ENCODE measurements at places on chromosomes 6 and 20. TPM values are rescaled to one million over a fixed set of nuclear protein-coding genes. Genes with fewer than 3 reads are reported as not detected.

DNA sequence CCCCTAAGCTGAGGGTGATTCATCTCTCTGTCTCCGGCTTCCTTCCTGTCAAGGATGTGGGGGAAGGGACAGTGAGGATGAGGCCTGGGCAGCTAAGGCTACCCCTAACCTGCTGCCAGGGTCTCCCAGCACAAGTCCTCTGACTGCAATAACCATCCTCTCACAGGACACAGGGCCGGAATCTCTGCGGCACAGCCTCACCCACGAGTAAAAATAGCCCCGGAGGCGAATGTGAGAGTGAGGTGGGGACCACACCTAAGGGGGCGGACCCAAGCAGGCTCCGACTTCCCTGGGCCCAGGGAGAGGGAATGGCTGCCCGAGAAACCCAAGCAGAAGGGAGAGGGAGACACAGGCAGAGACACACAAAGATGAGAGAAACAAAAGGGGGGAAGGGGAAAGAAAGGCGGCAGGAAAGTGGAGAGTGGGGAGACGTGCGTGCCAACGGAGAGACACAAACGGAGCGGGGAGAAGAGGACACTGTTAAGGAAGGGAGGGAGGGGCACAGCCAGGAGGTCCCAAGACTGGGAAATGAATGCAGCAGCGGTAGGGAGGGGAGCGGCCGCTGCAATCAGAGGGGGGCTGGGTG, 1.4 kb downstream of the CLIC1 start:
- DNase-seq, result peak; percentile 69

KIAA1755 gene
- 3.9 TPM for total RNA-seq

GRCh38 chr6:47478233-47479139, 897 bp downstream of the CD2AP start:
- DNase-seq, result peak; percentile 64

PTK6 gene
- 55.1 TPM for total RNA-seq

DNA sequence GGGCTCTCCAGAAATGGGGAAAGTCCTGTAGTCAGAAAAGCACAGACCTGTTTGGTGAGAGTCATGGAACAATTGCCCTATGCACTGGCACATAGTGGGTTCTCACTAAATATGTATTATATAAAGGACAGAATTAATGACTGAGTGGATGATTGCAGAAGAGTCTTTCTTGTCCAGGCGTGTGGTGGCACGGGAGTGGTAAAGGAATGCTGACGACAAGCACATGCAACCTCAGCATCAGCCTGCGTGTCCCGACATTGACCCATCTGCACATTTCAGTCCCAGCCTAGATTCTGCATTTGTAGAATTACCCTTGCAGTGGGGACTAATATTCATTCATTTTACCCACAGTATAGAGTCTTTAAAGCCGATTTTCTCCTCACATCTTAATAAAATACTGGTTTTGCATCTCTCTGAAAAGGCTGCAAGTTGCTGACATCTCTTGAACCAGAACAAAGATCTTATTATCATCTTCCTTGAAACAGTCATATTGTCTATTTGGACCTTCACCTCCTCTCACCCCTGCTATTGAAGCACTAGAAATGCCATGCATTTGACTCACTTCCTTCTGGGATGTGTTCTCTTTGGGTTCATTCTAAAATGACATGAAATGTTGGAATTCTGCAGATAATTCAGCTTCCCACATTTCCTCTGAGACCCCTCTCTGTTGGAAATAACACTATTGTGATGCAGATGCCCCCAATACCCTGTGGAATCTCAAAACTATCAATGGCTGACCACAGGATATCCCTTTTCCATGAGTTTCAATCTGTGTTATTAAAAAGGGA, 883.6 kb upstream of the FLRT3 start:
- DNase-seq, result no peak

- DNase-seq, result no peak
These were observed at the start of gene DST for GRCh38 chr6:56642366-56643261. TSS of gene DST (minus strand) at chr6:56642889.

- DNase-seq, result no peak
These were observed 1.5 kb downstream of the RAMACL start for GRCh38 chr6:166584853-166585429.

GRCh38 chr6:129844118-129844891, 16.8 kb downstream of the TMEM244 start:
- DNase-seq, result no peak

TRDN gene
- 0.44 TPM for total RNA-seq

DNA sequence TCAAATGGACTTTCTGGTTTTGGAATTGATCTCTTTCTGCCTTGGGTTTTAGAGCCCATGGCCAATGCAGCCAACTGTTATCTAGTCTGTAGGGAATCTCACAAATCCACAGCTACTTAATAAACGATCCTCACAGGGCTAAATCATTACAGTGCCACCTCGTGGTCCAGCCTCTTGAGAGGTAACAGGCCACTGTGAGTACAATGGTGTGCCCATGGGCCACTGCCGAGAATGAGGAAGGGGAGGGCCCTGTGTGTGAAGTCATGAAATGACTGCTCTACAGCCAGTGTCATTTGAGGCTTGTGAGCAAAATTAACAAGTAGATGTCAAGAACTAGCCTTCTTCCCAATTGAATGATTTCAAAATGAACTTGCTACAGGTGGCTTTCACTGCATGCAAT, 54.3 kb upstream of the GMPR start:
- DNase-seq, result no peak

DNA sequence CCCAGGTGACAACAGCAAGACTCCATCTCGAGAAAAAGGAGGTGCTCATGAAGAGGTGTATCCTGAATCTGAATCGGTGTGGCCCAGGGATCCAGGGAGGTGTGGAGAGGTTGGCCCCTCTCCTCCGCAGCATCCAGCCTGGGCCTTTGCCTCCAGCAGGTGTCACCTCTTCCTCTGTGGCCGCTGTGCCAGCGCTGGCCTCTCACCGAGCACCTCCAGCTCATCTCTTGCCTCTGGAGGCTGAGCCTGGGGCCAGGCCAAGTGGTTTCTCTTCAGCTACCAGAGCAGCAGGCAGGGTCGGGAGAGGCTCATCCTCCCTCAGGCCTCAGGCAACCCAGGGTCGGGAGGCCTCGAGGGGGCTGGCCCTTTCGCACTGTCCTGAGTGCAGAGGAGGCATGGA, 1.2 kb upstream of the COL20A1 start:
- no peak for DNase-seq

ZNF334 gene
- 18.7 TPM for total RNA-seq

Data from ureter (tissue), 1 donor.